ENCODE measurements at places on chromosomes 7 and 10.

GRCh38 chr10:132321726-132322125 is 10.3 kb upstream of the LRRC27 start:
- no peak for DNase-seq

GRCh38 chr7:42226354-42226941 is 10.6 kb downstream of the GLI3 start:
- no peak for DNase-seq

DNA sequence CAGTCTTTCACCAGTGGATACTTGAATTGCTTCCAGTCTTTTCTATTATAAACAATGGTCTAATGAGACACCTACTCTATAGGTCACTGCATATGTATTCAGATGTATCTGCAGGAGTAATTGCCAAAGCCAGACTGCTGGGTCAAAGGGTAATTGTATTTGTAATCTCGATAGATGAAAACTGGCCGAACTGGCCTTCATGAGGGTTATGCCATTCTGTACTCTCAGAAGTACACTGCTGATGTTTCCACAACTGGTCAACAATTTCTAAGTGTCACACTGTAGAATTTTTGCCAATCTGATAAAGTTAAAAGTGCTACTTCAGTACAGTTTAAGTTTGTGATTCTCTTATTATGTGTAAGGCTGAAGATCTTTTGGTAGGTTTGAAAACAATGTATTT is 64.6 kb downstream of the JAZF1 start:
- DNase-seq = no peak

- no peak for DNase-seq
Observed at GRCh38 chr7:72345208-72345727, 66.9 kb downstream of the CALN1 start.

DNA sequence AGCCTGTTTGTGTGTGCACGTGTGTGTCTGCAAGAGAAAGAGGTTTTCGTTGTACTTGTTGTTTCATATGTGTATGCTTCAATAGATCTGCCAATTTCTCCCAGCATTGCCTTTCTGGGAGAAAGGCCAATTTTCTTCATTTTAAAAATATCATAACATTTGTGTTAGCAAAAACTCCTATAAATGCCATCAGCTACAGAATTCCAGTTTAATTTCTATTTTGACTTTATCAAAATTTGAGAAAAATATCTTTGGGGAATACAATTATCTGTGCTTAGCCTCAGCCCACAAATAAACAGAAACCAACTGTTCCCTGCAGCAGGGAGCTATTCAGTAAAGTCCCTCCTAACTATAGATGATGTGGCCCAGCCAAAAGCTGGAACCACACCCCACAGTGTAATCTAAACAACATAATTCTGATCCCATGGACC is 68.3 kb upstream of the MGMT start:
- no peak for DNase-seq

DNA sequence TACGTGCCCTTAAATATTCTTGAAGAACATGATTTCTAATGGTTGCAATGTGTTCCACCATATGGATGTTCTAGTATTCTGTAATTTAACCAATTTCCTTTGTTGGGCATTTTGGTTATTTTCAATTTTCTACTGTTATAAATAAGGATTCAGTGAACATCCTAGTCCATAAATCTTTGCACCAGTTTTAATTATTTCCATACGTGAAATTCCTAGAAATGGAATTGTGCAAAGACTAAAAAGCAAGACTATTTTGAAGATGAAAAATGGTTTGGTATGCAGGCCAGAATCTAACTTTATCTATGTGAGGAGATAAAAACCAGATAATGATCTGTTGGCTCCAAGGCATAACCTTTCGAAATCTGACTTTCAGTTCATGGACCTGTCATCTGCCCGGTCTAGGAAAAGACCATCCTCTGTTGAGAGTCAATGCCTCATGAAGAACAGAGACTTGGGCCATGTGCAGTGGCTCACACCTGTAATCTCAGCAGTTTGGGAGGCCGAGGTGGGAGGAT is 633.2 kb upstream of the NRP1 start:
- DNase-seq = no peak

DNA sequence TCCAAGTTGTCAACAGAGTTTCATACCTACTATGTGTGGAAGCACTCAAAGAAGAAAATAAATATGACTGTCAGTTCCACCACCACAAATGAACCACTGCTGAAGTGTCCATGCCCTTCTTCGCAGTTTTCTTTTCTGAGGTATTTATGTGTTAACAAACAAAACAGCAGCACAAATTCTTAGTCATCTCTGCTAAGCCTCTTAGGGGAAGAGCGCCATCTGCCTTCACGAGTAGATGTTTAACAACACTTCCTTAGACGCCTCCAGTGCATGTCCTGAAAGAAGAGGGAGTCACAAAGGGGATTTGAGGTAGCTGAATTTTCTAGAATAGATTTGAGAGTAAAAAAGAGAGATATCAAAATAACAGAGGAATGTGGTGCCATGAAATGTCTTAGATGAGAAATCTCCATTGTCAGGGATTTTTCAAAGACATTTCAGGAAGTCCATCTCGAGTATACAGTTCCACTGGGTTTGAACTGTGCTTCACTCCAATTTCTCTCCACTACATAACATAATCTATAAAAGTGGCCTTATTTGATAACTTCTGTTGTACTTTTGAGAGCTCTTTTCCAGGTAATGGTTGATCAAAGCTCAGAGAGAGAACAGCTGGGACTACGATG is 775.3 kb upstream of the POM121L12 start:
- DNase-seq = no peak

GRCh38 chr10:17335065-17335464 is 107.0 kb downstream of the VIM start:
- no peak for DNase-seq

DNA sequence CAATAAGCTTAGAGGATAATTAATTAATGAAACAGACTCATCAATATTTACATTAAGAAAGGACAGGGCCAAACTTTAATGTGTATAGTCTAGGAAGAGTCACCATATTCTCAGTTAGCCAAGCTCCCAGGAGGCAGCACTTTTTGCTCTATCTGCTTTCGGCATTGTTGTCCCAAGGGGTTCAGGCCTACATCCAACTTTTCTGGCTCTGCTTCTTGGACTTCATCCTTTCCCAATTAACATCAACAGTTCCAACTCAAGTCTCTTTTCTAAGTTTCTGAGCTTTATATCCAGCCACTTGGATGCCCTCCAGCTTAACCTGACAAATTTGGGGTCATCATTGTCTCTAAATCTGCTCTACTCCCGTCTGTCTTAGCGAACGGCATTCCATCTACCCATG is 42.8 kb downstream of the GLI3 start:
- DNase-seq = no peak

GRCh38 chr10:126156503-126156902 is 231.8 kb downstream of the ADAM12 start:
- DNase-seq = no peak

- DNase-seq = no peak
Observed at GRCh38 chr10:125011171-125011925, 69.4 kb downstream of the ZRANB1 start.

GRCh38 chr7:55570939-55571338 is 1.4 kb downstream of the VOPP1 start:
- no peak for DNase-seq

GRCh38 chr10:80177781-80178636 is 27.3 kb downstream of the ANXA11 start:
- no peak for DNase-seq

DNA sequence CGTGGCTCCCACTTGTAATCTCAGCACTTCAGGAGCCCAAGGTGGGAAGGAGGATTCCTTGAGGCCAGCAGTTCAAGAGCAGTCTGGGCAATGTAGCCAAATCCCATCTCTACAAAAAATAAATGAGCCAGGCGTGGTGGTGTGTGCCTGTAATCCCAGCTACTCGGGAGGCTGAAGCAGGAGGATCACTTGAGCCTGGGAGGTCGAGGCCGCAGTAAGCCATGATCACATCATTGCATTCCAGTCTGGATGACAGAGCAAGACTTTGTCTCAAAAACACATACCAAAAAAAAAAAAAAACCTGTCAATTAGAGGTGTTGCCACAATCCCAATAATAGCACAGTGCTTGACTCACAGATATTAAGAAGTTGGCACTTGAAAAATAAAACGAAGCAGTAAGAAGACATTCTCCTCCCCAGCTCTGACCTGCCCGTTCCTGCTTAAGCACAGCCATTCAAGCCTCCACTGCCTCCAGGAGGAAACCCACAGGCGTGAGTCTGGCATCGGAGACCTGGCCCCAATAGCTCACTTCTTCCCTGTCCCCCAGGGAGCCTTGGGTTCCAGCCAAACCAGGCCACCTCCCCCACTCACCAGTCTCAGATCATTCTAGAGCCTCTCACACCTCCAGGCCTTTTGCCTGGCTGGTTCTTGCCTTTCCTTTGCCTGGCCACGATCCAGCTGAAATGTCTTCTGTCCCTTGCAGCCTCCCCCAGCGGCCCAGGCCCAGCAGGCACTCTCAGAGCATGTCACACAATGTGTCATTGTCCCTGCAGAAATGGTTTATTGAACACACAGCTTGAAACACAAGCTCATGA is 45.3 kb upstream of the GTF2I start:
- DNase-seq = no peak

DNA sequence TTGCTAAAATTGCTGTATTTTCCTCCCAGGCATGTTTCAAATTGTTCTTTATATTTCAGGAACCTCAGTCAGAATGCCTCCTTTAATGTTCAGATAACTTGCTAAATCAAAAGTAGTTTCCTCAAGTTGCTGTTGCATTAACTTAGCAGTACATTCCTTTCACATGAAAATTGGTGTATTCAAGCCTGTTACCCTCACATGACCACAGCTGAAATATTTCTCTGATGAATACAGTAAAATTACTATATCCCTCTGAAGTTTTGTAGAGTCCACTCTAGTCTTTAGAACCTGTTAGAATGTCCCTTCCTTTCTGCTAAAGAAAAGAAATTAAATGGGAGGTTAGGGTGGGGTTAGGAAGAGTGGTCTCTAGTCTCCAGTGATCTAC is 24.5 kb upstream of the C1GALT1 start:
- no peak for DNase-seq

- DNase-seq = no peak
Observed at GRCh38 chr10:20004087-20004523, 187.9 kb downstream of the PLXDC2 start.

DNA sequence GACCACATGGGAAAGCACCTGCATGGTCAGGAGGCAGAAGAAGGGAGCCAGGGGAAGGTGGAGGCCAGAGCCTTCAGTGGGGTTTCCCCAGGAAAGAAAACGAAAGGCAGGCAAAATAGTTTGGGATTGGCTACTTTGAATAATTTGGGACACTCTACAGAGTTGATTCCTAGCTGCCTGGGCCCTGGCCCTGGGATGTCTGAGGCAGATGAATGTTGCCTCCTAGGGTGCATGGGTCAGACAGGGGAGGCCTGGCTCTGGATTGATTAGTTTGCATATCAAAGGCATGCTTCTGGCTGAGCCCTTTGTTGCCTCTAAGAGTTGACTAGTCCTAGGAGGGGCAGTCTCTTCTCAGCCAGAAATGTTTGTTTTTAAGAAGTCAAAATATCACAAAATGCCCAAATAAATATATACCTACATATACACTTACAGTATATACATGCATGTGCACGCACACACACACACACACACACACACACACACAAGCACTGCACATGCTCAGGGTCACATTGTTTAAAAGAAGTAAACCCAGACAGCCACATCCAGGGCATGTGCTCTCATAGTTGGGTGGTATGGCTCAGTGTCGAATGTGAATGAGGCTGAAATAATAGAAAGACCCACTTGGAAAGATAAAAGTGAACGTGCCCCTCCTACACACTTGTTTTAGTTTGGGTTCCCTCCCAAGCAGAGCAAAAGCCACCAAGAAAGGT is 184.2 kb downstream of the GPAM start:
- no peak for DNase-seq

DNA sequence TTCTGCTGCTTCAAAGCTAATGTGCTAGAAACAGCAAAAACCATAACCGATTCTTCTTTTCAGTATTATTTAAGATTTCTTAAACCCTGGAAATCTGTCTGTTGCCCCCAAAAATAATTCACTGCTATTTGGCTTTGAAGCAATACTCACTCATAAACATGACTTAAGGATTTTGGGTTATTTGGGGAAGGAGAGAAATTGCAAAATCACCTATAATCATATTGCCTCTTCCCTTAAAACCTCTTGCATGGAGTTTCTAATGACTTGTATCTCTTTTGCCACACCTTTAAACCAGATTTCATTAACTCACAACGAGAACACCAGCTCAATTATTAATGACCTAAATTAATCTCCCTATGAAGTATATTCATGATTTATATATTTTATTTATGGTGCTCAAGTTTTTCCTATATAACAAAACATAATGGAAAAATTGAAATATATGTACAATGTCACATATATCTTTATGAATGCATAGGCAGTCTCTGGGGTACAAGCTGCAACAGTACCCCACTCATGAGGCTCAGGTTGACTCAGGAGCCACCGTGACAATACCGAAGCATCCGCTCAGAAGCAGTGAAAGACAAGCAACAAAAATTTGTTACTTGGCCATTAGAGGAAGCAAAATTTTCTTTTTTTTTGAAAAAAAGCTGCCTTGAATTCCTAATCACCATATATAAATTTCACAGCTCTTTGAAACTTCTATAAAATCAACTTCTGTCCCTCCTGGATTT is 3.0 kb downstream of the NAMPT start:
- DNase-seq = no peak

- DNase-seq = no peak
Observed at GRCh38 chr7:45190406-45191165, 33.0 kb downstream of the RAMP3 start.

- DNase-seq = no peak
Observed at GRCh38 chr10:30943451-30943850, 88.2 kb downstream of the ZNF438 start.

DNA sequence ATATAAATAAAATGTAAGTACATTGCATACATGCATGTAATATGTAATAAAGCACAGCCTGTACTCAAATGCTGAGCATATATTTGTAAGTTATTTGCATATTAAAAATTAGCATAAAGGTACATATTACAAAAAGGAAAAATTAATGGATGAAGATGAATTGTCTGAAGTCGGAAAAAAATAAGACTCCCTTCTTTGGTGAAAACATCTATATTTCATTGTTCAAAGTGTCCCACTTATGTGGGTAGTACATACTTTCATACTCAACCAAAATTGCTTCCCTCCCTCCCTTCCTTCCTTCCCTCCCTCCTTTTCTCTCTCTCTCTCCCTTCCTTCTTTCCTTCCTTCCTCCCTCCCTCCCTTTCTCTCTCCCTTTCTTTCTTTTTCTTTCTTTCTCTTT is 498.1 kb downstream of the MAGI2 start:
- DNase-seq = no peak

GRCh38 chr10:25457552-25457951 is 282.8 kb downstream of the GPR158 start:
- DNase-seq = no peak

- no peak for DNase-seq
Observed at GRCh38 chr10:91700273-91700672, 67.4 kb upstream of the PPP1R3C start.
